Activated naive CD4-positive, alpha-beta T cell treated with anti-CD3 and anti-CD28 coated beads, Interleukin-2, amount 50 U/mL, for 72 hours (primary cell): ENCODE measurements at places on chromosomes 2 and 18. TPM values are rescaled to one million over a fixed set of nuclear protein-coding genes. Genes with fewer than 3 reads are reported as not detected.

DNA sequence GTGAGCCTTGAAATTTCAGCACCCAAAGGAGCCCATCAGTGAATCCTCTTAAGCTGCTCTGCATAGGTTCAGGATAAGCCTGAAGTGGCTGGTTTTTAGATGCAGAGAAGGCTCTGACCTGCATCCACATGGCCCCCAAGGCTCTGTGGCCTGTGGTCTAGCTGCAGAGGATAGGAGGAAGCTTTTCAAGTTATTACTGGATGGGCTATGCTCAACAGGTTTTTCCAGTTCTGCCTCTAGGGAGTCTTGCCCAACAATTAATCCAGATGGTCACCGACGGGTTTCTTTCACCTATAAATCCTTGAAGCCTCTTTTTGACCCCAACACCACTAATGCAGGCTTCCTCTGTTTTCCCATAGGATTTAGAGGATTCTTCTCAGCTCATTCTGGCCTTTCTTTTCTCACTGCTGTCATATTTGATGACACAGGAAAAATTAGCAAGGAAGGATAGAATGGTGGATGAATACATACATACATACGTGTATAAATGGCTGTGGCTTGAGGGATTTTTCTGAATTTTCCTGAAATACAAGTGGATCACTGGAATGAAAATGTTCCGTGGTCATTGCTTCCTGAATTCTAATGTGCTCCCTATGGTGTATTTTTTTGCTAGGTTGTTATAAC, 52.2 kb upstream of the BCL2L11 start:
- no peak for DNase-seq

DNA sequence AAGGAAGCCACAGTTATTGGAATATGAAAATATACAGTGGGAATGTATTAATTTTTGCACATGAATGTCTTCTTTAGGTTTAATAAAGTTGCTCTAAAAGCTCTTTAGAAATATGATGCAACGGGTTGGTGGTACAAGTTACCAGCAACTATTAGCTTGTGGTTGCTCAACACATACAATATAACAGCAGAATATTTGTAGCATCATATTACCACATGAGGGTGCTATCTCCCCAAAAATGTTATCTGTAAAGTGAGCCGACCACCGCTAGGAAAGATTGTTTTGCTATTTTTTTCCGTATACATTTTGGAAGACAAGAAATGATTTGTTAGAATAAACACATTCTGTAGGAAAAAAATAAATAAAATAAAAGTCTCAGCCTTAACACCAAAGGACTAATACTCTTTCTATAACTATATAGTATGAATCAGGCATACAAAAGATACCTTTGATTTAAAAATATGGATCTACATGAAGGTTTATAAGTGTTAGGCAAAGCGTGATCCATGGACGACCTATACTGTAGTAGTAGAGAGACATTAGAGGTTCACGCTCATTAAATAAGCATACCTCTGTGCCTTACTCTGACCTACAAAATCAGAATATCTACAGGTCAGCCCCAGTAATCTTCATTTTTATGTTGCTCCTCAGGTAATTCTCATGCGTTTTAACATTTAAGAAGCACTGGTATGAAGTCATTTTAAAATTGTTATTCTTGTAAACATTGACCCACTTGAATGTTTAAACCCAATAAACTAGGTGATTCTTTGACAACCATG, 1110.6 kb upstream of the ACVR2A start:
- DNase-seq: no peak

- DNase-seq: no peak
These were observed 66.1 kb upstream of the NPAS2 start for GRCh38 chr2:100753881-100754280.

GRCh38 chr2:13651684-13652131, 935.0 kb downstream of the TRIB2 start:
- no peak for DNase-seq

GRCh38 chr2:37721201-37721560, 49.7 kb upstream of the CDC42EP3 start:
- no peak for DNase-seq

- DNase-seq: no peak
These were observed 37.1 kb upstream of the ZCCHC2 start for GRCh38 chr18:62485684-62486083.

DNA sequence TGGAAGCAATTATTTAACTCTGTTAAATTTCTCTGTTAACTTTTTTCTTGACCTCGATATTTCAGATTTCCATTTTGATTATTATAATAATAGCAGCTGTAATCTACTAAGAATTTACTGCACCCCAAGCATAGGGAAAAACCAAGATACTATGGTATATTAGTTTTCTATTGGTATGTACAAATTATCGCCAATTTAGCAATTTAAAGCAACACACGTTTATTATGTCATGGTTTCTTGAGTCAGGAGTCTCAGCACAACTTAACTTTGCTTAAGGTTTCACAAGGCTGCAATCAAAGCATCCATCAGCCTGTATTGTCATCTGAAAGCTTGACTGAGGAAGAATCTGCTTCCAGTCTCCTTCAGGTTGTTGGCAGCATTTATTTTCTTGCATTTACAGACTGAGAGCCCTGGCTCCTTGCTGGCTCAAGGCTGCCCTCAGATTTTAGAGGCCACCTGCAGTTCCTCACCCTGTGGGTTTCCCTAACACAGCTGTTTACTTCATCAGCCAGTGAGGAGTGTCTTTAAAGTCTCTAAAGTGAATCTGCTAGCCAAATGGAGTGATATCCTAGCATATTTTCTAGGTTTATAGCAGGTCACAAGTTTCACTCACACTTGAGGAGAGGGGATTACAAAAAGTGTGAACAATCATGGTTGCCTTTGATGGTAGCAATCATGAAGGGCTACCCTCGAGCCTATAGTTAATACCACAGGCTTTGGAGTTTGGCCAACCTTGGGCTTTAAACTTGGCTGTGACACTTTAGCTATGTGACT, 4.4 kb upstream of the VPS54 start:
- DNase-seq: no peak

DNA sequence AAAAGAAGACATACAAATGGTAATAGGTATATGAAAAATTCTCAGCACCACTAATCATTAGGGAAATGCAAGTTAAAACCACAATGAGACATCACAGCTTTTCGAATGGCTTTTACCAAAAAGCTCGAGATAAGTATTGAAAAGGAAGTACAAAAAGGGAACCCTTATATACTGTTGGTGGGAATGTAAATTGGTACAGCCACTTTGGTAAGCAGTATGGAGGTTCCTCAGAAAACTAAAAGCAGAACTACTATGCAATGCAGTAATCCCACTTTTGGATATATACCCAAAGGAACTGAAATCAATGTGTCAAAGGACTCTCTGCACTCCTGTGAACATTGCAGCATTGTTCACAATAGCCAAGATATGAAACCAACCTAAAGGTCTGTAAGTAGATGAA, 107.5 kb upstream of the SPATS2L start:
- DNase-seq: no peak

GRCh38 chr2:190683802-190684201, 34.9 kb downstream of the NAB1 start:
- no peak for DNase-seq

DNA sequence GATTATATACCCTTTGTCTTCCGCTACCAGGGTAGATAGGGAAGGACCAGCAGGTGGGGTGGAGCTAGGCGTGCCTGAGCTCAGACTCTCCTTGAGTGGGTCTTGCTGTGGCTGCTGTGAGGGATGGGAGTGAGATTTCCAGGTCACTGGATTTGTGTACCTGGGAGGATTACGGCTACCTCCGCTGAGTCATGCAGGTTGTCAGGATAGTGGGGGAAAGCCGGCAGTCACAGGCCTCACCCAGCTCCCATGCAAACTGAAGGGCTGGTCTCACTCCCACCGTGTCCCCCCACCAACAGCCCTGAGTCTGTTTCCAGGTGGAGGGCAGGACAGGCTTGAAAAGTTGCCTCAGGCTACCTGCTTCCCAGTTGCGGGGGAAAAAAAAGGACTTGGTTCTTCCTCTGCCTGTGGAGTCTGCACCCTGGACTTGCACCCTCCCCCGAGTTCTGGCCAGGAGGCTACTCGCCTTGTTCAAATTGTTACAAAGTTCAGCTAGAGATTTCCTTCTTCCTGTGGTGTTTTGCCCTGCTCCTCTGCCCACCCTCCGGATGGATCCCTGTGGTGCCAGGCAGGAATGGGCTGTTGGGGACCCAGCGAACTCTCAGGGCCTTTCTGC, 268.3 kb downstream of the VAPA start:
- DNase-seq: no peak

- DNase-seq: no peak
These were observed 76.7 kb downstream of the MRPS9 start for GRCh38 chr2:105114551-105114950.

DNA sequence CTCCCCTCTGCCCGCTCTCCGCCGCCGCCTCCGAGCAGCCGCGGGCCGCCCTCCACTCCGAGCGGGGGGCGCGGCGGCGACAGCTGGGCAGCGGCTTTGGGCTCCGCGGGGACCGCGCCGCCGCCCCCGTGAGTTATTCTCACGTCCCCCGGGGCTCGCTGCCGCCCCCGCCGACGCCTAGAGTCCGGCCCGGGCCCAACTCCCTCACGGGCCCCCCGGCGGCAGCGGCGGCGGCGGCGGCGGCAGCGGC, 645 bp downstream of the MIB1 start:
- DNase-seq: no peak

- DNase-seq: no peak
These were observed 46.3 kb downstream of the GPC1 start for GRCh38 chr2:240481720-240482119.

DNA sequence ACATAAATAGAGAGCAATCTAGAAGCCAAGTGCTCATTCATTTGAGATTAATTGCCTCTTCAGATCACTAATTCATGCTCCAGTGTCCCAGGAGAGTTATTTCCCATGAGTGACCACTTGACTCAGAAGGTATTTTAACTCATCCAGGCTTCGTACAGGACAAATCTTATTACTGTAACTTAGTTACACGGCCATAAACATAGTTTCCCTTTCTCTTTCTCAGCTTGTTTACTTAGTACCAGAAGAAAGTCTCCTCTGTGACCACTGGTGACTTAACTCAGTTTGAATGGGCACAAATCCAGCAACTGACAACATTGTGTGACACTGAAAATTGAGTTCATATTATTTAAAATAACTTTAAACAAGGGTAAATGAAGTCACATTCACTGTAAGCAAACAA, 25.3 kb downstream of the MMADHC start:
- DNase-seq: no peak

- no peak for DNase-seq
These were observed 127.5 kb downstream of the LAMA3 start for GRCh38 chr18:23816740-23817139.

DNA sequence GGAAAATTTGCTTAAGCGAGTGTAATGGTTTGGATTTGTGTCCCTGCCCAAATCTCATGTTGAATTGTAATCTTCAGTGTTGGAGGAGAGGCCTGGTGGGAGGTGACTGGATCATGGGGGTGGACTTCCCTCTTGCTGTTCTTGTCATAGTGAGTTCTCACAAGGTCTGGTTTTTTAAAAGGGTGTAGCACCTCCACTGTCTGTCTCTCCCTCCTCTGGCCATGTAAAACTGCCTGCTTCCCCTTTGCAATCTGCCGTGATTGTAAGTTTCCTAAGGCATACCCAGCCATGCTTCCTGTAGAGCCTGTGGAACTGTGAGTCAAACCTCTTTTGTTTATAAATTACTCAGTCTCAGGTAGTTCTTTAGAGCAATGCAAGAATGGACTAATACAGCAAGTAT, 6.6 kb downstream of the YIPF4 start:
- no peak for DNase-seq

- no peak for DNase-seq
These were observed 77.5 kb upstream of the ASB18 start for GRCh38 chr2:236341721-236342120.

DNA sequence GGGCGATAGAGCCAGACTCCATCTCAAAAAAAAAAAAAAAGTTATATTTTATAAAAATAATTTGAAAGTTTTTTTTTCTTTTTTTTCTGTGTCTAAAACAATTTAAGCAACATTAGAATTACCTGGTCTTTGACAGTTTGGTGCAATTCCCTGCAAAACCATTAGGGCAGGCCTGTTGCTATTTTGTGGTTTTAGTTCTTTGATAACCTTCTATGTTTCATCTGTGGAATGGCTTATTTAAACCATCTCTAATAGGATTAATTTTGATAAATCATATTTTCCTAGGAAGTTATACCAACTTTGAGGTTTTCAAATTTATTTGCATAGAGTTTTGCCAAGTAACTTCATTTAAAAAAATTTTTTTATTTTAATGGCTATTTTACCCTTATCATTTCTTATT, 141.2 kb upstream of the TWIST2 start:
- no peak for DNase-seq

SLC19A3 gene
- total RNA-seq: not detected

PPIL3 gene
- 86.4 TPM for total RNA-seq

MSTN gene
- not detected for total RNA-seq

CACNB4 gene
- 0.32 TPM for total RNA-seq

FSHR gene
- total RNA-seq: not detected
